Hematopoietic multipotent progenitor cell (in vitro differentiated cells): ENCODE measurements at places on chromosomes 5 and 9. TPM values are rescaled to one million over a fixed set of nuclear protein-coding genes. Genes with fewer than 3 reads are reported as not detected.

Gene ADAMTS16
- total RNA-seq: not detected

DNA sequence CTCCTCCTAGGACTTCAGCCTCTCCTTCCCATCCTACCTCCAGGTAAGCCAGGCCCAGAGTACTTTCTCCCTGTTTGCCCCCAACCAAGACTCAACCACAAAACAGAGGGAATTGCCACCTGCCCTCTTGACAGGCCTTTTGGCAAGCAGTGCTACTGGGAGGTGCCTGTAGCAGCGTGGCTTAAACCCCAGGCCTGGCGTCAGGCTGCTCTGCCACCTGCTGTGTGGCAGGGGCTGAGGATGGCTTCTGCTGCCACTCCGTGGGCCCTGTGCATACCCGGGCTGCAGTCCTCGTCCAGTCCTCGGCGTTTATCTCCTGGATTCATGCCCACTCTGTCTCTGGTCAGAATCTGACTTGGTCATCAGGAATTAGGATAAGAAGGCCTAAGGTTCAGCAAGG, 163.1 kb downstream of the PAX5 start:
- DNase-seq: no peak

GRCh38 chr5:64671678-64672077, 18.6 kb upstream of the SHISAL2B start:
- no peak for DNase-seq

GRCh38 chr5:96017951-96018350, 56.3 kb upstream of the ELL2 start:
- DNase-seq: no peak

DNA sequence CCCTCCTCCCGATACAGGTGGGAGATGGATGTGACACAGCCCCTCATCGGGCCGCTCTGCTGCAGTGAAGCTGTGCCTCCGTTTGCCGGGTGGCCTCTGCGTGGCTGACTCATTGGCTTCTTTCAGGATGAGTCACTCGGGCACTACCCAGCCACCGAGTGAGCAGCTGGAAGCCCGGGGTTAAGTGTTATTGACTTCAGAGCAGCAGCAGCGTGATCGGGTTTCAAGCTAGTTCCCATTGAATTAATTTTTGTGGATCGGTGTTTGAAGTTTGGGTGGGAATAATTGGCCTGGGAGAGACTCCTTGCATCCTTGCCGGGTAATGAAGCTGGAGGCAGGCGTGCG, 266.4 kb upstream of the IRX4 start:
- no peak for DNase-seq

Gene MPDZ
- 6.2 TPM for total RNA-seq

Gene TTF1
- total RNA-seq: 3.0 TPM

- DNase-seq: no peak
Observed at GRCh38 chr5:43210570-43210969, 18.5 kb downstream of the NIM1K start.

DNA sequence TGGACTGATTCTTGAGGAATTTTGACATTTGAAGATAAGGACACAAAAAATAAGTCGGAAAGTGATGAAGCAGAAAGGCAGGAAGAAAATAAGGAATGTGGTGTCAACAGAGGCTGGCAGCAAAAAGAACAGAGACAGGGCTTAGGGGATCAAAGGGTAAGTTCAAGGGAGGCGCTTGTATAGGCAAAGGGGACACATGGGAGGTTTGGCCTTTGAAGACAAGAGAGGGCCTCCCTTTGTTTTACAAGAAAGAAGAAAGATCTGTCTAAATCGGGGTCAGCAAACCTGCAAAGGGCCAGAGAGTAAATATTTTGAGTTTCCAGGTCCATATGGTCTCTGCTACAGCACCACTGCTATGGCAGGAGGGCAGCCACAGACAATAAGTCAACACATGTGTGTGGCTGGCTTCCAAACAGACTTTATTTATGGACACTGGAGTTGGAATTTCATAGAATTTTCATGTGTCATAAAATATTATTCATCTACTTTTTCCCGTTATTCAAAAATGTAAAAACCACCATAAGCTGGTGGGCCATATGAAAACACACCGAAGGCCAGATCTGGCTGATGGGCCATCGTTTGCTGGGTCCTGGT, 112.0 kb upstream of the FBXL7 start:
- no peak for DNase-seq

Gene CCNH
- 95.1 TPM for total RNA-seq

Gene LCN9
- total RNA-seq: not detected

GRCh38 chr9:2060424-2060823, 45.3 kb downstream of the SMARCA2 start:
- DNase-seq: no peak

Gene NUDT12
- 1.6 TPM for total RNA-seq

Gene SLC1A1
- total RNA-seq: not detected

DNA sequence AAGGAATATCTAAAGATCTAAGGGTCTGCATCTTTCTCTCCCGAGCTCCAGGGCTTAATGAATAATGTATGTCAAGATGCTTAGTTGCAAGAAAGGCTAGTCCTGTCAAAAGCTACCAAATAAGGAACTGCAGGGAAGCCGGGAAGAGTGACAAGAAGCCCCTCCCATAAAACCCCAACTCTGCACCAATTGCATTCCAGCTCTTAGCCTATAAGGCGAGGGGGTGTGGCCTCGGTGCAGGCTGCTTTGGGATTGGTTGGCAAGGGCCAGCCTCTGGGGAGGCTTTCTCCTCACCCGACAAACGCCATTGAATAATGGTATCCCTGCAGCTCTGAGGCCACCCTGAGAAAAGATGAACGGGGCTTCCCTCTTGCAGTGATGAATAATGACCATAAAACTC, 416.9 kb downstream of the RAB3C start:
- no peak for DNase-seq

- DNase-seq: no peak
Observed at GRCh38 chr5:174259696-174260420, 214.4 kb downstream of the NSG2 start.

Gene HAND1
- not detected for total RNA-seq

GRCh38 chr9:82418334-82418733, 429.8 kb downstream of the SPATA31D1 start:
- DNase-seq: no peak

DNA sequence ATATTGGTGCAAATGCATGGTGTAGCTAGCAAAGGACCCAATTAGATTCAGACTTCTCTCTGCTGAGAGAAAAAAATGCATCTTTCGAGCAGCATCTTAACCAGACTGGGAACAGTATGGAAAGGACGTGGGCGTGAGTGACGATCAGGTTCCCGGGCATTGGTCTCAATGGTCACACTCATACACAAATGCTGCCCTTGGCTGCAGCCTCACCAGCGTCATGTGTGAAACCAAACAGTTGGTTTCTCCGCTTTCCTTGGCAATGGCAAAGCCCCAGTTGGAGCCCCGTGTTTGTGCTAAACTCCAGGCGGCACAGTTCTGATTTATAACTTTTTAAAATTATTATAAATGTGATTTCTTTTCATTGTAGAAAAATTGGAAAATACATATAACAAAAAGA, 237.8 kb downstream of the SEC61B start:
- no peak for DNase-seq

Gene NUP188
- 54.9 TPM for total RNA-seq

- DNase-seq: no peak
Observed at GRCh38 chr5:6190838-6191237, 187.5 kb downstream of the MED10 start.

Gene INSL6
- total RNA-seq: not detected

Gene TRIM14
- 33.4 TPM for total RNA-seq

DNA sequence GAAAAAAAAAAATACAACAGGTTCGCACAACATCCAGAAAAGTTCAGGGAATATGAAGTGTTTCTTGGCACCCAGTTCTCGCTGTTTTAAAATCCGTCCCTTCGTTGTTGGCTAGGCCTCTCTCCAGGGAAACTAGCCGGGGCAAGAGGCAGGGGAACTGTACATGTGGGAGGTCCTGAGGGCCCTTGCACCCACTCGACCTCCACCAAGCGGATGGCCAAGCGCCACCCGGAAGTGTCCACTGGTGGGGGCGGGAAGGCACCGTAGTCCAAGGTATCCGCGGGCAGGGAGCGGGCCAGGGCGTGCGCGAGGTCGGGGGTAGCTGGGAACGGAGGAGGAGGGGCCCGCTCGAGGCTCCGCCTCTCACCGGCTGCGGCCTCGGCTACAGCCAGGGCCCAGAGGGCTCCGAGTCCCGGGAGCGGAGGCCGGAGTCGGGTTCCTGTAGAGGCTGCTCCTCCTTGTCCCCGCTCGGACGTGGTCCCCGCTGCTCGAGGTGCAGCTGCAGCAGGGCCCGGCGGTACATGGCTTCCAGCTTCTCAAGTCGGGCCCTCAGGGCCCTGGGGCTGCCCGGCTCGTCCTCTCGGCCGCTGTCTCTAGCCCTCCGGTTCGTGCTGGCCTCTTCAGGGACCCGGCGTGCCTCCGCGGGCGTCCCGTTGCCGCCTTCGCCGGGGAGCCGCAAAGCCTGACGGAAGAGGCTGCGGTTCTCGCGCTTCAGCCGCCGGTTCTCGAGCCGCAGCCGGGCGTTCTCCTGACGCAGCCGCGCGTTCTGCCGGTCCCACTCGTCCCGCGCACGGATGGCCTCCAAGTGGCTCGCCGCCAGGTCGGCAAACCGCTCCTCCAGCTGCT, 720 bp downstream of the TUSC1 start:
- peak; percentile 51 for DNase-seq

GRCh38 chr9:91053824-91054223, 252.2 kb downstream of the SYK start:
- no peak for DNase-seq

Gene PTGS1
- total RNA-seq: 49.8 TPM

Gene IL33
- not detected for total RNA-seq

DNA sequence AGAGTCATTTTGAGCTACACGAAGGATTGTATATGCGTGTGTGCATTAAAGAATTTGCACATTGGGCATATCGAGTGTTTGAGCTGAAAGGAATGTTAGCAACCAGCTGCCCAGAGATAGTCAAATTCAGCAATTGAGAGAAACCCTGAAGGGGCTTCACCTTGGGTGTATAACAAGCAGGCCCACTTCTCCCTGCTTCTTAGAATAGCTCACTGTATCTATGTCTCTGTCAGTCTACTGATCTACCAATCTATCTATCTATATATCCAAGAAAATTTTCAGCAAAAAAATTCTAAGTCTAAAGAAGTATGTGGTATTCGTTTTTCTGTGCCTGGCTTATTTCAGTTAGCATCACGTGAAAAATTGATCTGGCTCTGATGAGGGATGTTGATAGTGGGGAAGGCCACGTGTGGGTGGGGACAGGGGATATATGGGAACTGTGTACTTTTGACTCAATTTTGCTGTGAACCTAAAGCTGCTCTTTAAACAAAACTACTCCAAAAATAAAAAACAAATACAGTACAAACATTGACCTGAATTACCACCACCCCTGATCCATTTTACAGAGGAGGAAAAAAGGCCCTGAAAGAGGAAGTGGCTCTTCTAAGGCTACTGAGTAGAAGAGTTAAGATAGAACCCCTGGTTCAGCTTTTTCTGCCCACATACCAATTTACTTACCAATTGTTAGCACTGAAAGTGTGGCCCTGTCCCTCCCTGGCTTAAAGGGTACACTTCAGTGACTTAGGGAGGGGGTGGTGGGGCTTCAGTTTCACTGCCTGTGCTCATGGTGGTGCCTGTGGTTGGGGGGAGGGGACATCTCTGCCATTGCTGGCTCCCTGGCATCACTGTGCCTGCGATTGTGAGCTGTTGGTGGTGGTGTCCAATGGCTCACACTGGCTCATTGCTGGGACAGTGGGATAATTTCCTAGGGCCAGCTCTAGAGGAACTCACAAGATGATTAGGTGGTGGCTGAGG, 141.8 kb downstream of the DOCK2 start:
- DNase-seq: no peak

- no peak for DNase-seq
Observed at GRCh38 chr5:159891371-159891770, 24.9 kb upstream of the ADRA1B start.

- DNase-seq: no peak
Observed at GRCh38 chr5:5335700-5336264, 86.7 kb upstream of the ICE1 start.

DNA sequence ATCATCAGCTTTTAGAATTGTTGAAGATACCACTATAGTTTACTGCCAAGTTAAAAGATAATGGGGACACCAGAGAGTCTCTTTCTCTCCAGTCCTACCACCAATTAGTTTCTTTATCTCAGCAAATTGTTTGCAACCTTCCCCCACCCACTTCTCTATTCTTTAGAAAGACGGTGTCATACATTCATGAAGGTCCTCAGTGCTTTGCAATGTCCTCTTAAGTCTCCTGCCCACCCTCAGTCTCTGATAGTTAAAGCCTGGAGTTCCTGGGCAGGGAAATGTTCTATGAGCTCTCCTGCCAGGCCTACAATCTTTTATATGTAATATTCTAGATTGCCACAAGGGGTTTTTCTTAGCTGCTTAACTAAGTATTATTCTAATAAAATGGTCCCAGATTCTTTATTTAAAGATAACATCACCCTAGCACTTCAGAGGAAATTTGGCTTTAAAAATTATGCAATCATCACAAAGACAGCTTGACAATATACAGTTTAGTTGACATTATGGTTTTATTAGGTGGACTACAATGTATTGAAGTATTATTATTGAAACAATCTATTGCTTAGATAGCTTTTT, 509.2 kb downstream of the CSNK1G3 start:
- DNase-seq: no peak

Gene AJM1
- total RNA-seq: 0.27 TPM

Gene PCDHGA4
- 0.81 TPM for total RNA-seq

DNA sequence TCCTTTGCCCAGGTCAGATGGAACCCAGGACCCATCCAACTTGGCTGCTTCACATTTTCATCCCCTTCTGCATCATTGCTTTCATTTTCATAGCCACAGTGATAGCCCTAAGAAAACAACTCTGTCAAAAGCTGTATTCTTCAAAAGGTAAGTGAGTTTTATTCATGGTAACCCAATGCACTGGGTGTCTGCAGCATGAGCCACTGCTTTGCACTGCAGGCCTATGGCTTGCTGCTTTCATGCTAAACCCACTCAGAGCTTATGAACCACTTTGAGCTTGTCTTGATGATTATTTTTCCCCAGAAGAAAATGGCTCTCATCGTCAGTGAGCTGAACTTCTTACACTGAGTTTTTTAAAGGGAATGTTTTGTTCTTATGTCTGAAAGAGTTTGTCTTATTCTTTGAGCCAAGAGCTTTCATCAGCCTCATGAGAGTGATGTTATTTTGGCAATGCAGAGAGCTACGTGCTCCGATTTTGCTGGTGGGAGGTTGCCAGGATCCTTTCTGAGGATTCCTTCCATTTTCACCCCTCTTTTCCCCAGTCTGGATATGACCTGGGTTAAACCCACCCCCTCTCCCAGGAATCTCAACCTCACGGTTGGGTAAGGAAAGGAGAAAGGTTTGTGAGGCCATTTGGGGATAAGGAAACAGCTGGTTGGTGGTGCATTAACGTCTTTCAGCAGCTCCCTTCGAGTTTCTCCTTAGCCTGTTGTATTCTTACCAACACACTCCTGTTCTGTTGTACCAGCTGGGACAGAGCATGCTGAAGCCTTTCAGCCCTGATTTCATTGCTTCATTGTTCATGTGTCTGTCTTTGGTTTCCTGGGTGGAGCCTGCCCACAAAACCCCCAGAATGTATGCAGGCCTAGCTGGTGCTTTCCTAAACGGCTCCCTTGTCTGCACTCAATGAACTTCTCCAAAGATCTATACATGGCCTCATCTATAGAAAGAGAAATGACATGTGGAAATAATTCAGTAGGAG, 47.6 kb downstream of the PDCD1LG2 start:
- peak; percentile 37 for DNase-seq

- DNase-seq: no peak
Observed at GRCh38 chr5:39143151-39143860, 69.1 kb upstream of the RICTOR start.
